ENCODE measurements at places on chromosomes 11 and 22. TPM values are rescaled to one million over a fixed set of nuclear protein-coding genes. Genes with fewer than 3 reads are reported as not detected.

Gene KCNK4
- total RNA-seq, result not detected

Gene SMIM38
- total RNA-seq, result 0.49 TPM

Gene PLAAT4
- total RNA-seq, result 99.8 TPM

Gene SGSM1
- total RNA-seq, result 0.82 TPM

Gene CASP5
- total RNA-seq, result not detected

Gene CDCA5
- total RNA-seq, result 0.60 TPM

Gene CRKL
- 75.1 TPM for total RNA-seq

Gene CSRP3
- not detected for total RNA-seq

Gene TPBGL
- 0.16 TPM for total RNA-seq

Gene BTBD18
- 0.30 TPM for total RNA-seq

Gene MMP27
- not detected for total RNA-seq

Gene SLC22A6
- not detected for total RNA-seq

Gene OR4A16
- total RNA-seq, result not detected

- peak overlapping the region; percentile 93 for H3K27ac ChIP-seq
- no peak for DNase-seq
- H3K4me1 ChIP-seq, result peaks cover 35% of the 10 kb centered on the region
- peak overlapping the region; percentile 54 for H3K4me3 ChIP-seq
- H3K36me3 ChIP-seq, result peaks cover 16% of the 10 kb centered on the region
- no peaks in the 10 kb centered on the region for H3K27me3 ChIP-seq
These were observed 4.6 kb downstream of the ATF4 start for GRCh38 chr22:39524753-39525657.

- no peaks in the 10 kb centered on the region for H3K4me1 ChIP-seq
- no peak overlapping the region for H3K27ac ChIP-seq
- peaks cover 2% of the 10 kb centered on the region for H3K36me3 ChIP-seq
- no peak overlapping the region for H3K4me3 ChIP-seq
These were observed 50.3 kb downstream of the CHRDL2 start for GRCh38 chr11:74680703-74681531.

DNA sequence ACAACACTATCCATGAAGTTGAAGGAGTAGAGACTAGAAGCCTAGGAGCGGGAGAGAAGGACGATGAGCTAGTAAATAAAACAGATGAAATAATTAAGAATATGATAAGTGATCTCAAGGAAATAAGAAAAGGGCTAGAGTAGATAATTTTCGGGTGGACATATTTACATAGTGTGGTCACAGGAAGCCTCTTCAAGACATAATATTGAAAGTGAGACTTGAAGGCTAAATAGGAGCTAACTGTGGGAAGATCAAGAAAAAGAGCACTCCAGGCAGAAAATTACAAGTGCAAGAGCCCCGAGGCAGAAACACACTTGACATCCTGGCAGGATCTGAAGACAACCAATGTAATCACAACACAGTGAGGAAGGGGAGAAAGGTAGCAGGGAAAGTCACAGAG is 11.9 kb upstream of the PPFIBP2 start:
- H3K36me3 ChIP-seq, result no peaks in the 10 kb centered on the region
- no peaks in the 10 kb centered on the region for H3K4me1 ChIP-seq
- no peak overlapping the region for H3K27ac ChIP-seq
- DNase-seq, result no peak
- no peaks in the 10 kb centered on the region for H3K27me3 ChIP-seq
- no peak overlapping the region for H3K4me3 ChIP-seq

DNA sequence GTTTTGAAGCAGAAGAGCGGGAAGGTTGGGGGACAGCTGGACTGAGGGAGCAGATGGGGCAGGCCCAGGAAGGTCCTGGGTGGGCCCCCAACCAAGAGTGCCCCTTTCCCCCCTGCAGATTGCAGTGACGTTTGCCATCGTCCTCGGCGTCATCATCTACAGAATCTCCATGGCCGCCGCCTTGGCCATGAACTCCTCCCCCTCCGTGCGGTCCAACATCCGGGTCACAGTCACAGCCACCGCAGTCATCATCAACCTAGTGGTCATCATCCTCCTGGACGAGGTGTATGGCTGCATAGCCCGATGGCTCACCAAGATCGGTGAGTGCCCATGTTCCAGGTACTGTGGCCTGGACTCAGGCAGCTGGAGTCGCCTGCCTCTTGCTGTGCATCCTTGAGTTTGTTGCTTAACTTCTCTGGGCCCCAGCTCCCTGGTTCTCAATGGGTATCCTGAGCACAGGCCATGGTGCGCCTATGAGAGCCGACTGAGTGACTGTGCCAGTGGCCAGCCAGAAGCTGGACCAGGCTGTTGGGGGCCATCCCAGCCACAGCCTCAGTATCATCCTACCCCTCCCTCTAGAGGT is 42.0 kb upstream of the FADD start:
- H3K36me3 ChIP-seq, result no peaks in the 10 kb centered on the region
- no peaks in the 10 kb centered on the region for H3K27me3 ChIP-seq
- no peaks in the 10 kb centered on the region for H3K4me1 ChIP-seq
- no peak overlapping the region for H3K4me3 ChIP-seq

- no peaks in the 10 kb centered on the region for H3K36me3 ChIP-seq
- DNase-seq, result peak; percentile 71
- H3K4me1 ChIP-seq, result peaks cover 24% of the 10 kb centered on the region
- no peaks in the 10 kb centered on the region for H3K27me3 ChIP-seq
- H3K27ac ChIP-seq, result peak overlapping the region; percentile 88
These were observed 16.9 kb upstream of the RAC2 start for GRCh38 chr22:37260901-37261336.

DNA sequence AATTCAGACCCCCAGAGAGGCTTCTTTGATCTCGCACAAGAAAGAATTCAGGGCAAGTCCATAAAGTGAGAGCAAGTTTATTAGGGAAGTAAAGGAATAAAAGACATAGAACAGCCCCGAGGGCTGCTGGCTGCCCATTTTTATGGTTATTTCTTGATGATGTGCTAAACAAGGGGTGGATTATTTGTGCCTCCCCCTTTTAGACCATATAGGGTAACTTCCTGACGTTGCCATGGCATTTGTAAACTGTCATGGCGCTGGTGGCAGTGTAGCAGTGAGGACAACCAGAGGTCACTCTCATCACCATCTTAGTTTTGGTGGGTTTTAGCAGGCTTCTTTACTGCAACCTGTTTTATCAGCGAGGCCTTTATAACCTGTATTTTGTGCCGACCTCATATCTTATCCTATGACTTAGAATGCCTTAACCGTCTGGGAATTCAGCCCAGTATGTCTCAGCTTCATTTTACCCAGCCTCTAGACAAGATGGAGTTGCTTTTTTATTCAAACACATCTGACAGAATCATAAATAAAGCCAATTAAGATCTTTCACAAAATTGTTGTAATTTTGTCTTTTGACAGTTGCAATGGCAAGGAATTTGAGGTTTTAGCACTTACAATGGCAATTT is 7.6 kb downstream of the DDIAS start:
- H3K4me3 ChIP-seq, result no peak overlapping the region
- no peak overlapping the region for H3K27ac ChIP-seq
- no peaks in the 10 kb centered on the region for H3K27me3 ChIP-seq
- H3K4me1 ChIP-seq, result peaks cover 34% of the 10 kb centered on the region
- DNase-seq, result no peak

- H3K27ac ChIP-seq, result no peak overlapping the region
- no peaks in the 10 kb centered on the region for H3K4me1 ChIP-seq
- peaks cover 1% of the 10 kb centered on the region for H3K27me3 ChIP-seq
- no peak overlapping the region for H3K4me3 ChIP-seq
- no peaks in the 10 kb centered on the region for H3K36me3 ChIP-seq
These were observed 134.5 kb upstream of the NAV2 start for GRCh38 chr11:19577976-19578619.

DNA sequence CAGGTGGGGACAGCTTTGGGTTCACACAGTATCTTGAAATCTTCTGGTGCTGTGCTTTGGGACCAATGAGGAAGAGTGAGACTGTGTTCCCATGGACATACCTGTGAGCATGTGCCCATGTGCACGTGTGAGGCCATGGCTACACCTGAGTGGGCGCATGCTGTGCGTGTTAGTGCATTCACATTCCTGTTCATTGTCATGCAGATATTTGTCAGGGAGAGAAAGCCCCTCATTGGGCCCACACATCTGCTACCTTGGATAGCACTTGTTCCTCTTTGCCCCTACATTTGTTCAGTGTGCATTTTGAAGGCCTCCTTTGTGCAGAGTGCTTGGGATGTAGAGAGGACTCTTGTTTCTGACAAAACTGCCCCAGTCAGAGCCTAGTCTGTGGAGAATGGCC is 154.3 kb upstream of the E2F8 start:
- no peaks in the 10 kb centered on the region for H3K4me1 ChIP-seq
- H3K27me3 ChIP-seq, result peaks cover 14% of the 10 kb centered on the region
- no peak overlapping the region for H3K4me3 ChIP-seq
- H3K27ac ChIP-seq, result no peak overlapping the region

- DNase-seq, result no peak
- H3K36me3 ChIP-seq, result no peaks in the 10 kb centered on the region
- peaks cover 11% of the 10 kb centered on the region for H3K27me3 ChIP-seq
These were observed 151.8 kb downstream of the NAV2 start for GRCh38 chr11:19864141-19865140.

GRCh38 chr22:35959121-35959800 is 69.4 kb downstream of the RBFOX2 start:
- H3K27me3 ChIP-seq, result no peaks in the 10 kb centered on the region
- no peaks in the 10 kb centered on the region for H3K4me1 ChIP-seq
- DNase-seq, result no peak
- H3K36me3 ChIP-seq, result no peaks in the 10 kb centered on the region
- H3K4me3 ChIP-seq, result no peak overlapping the region
- no peak overlapping the region for H3K27ac ChIP-seq

DNA sequence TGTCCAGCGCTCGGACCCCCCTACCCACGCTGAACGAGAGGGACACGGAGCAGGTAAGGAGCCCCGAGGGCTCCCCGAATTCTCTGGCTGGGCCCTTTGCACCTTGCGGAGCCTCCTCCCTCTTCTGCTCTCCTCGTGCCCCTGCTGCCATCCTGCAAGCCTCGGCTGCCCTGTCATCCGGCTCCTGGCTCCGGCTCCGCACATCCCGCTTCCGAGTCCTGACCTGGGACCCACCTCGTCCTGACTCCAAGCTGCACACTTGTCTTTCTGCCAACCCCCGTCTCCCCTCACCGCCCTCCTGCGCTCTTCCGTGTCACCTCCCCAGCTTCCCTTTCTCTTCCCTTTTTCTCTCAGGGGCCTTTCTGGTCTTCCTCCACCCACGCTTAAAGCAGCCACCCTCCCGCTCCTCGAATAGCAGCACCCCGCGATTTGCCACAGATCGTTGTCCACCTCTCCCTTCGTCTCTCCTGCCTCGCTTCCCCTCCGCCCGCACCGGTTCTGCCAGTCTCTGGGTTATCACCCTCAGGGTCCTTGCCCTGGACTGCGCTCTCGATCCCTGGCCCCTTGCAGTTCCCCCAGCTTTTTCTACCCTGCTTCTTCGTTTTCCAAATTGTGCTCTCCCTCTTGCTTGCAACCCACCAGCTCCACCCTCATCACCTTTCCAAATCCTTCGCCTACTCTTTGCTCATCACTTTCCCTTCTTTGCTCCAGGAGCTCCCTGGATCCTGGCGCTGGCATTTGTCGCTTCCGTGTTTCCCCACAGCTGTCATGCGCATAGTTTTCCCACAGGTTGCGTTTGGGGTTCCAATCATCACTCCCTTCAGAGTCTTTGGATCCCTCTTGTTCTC is 822 bp downstream of the MARK2 start:
- no peaks in the 10 kb centered on the region for H3K27me3 ChIP-seq
- H3K27ac ChIP-seq, result peak overlapping the region; percentile 94
- H3K36me3 ChIP-seq, result no peaks in the 10 kb centered on the region
- DNase-seq, result no peak
- H3K4me3 ChIP-seq, result peak overlapping the region; percentile 90

GRCh38 chr11:120324932-120325810 is at the start of gene TLCD5:
Gene TLCD5 (plus strand): TSS chr11:120325299. CDS start chr11:120327442, 2,143 bp downstream.
- H3K27ac ChIP-seq, result no peak within 1 kb of the TSS
- peaks cover 89% of the 10 kb centered on the region for H3K27me3 ChIP-seq
- H3K36me3 ChIP-seq, result no peaks in the 10 kb centered on the region
- peaks cover 19% of the 10 kb centered on the region for H3K4me1 ChIP-seq
- DNase-seq, result no peak

DNA sequence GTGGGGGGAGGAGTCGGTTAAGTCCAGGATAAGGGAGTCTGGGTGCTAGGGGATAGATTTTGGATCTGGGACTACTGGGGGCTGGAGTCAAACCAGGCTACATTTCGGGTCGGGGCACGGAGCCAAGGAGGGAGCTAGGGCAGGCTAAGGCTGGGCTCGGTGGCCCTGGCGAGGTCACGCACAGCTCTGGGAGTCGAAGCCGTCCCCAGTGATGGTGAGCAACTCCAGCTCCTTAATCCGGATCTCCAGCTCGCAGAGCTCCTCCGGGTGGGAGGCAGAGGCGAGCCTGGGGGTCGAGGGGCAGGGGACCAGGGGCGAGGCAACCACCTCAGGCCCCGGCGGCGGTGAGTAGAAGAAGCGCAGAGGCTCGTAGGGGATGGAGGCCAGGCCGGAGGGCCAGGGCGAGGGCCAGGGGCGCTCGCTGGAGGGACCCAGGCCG is 544 bp downstream of the C11orf91 start:
- peaks cover 30% of the 10 kb centered on the region for H3K4me1 ChIP-seq
- H3K27me3 ChIP-seq, result no peaks in the 10 kb centered on the region
- peak overlapping the region; percentile 87 for H3K4me3 ChIP-seq
- H3K27ac ChIP-seq, result no peak overlapping the region
- no peaks in the 10 kb centered on the region for H3K36me3 ChIP-seq

DNA sequence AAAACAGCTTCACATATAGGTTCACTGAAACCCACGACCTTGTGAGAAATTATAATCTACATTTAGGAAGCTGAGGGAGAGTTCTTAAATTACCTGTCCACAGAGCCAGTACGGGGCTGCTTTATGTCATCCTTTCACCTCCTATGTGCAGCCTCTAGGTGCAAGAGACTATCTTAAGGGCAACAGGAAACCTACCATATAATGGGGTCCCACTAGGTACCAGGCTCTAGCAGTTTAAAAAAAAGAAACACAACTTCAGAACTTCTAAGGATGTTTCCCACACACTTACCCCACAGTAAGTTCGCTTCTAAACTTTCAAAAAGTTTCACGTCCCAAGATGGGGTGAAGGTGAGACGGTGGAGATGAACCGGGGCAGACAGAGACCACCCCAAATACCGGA is 573 bp downstream of the STK33 start:
- peak overlapping the region; percentile 86 for H3K4me3 ChIP-seq
- peaks cover 15% of the 10 kb centered on the region for H3K27me3 ChIP-seq
- no peak for DNase-seq
- no peaks in the 10 kb centered on the region for H3K36me3 ChIP-seq
- no peak overlapping the region for H3K27ac ChIP-seq

- H3K4me3 ChIP-seq, result no peak overlapping the region
- DNase-seq, result no peak
- no peak overlapping the region for H3K27ac ChIP-seq
- H3K36me3 ChIP-seq, result peaks cover 25% of the 10 kb centered on the region
These were observed 9.4 kb upstream of the CASP12 start for GRCh38 chr11:104907521-104908185.

GRCh38 chr11:61540528-61540927 is 32.0 kb downstream of the LRRC10B start:
- H3K27me3 ChIP-seq, result peaks cover 43% of the 10 kb centered on the region
- H3K4me1 ChIP-seq, result peaks cover 5% of the 10 kb centered on the region
- no peak overlapping the region for H3K4me3 ChIP-seq
- H3K36me3 ChIP-seq, result no peaks in the 10 kb centered on the region

- no peak overlapping the region for H3K4me3 ChIP-seq
- no peak overlapping the region for H3K27ac ChIP-seq
- no peak for DNase-seq
- H3K36me3 ChIP-seq, result no peaks in the 10 kb centered on the region
- H3K4me1 ChIP-seq, result no peaks in the 10 kb centered on the region
- no peaks in the 10 kb centered on the region for H3K27me3 ChIP-seq
These were observed 13.3 kb downstream of the LRRC4C start for GRCh38 chr11:41446107-41446506.

Data from naive thymus-derived CD8-positive, alpha-beta T cell (primary cell).